ENCODE measurements at places on chromosomes 4 and X.
A peak's percentile ranks its signal among the peaks of the same experiment; 100 is the strongest.

DNA sequence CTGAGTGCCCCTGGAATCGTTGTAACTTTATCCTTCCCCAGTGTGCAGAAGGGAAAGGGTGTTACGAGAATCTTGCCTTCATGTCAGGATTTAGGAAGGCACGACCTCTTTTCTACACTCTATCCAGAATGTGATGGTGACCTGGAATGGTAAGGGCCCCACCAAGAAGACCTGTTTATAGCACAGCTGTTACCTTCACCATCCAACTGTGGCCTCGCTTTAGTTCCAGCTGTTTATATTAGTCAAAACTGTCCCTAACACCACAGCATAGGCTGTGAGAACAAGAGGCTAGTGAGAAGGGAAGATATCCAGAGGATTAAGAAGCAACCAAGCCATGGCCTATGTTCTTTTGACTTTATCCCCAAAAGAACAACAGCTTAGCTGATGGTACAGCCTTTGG lies 28.0 kb downstream of the ARX start:
- DNase-seq, result no peak

DNA sequence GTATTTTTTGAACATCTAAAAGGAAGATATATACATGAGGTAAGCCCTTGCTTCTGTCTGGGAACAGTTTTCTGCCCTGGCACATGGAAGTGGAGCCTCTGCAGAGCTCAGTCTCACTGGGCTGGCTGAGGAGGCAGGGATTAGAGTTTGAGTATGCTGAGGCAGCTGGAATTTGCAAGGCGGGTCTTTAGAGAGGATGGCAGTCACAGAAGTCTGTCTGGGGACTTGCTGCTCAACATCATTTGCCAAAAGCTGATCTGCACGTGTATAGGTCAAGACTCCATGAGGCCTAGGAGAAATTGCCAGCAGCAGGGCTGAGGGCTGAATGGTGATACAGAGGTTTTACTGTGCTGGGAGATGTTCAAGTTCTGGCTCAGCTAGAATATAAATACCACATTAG lies 163.6 kb upstream of the ANK2 start:
- no peak for DNase-seq

GRCh38 chrX:17032351-17032750 lies 85.9 kb downstream of the REPS2 start:
- DNase-seq, result no peak

DNA sequence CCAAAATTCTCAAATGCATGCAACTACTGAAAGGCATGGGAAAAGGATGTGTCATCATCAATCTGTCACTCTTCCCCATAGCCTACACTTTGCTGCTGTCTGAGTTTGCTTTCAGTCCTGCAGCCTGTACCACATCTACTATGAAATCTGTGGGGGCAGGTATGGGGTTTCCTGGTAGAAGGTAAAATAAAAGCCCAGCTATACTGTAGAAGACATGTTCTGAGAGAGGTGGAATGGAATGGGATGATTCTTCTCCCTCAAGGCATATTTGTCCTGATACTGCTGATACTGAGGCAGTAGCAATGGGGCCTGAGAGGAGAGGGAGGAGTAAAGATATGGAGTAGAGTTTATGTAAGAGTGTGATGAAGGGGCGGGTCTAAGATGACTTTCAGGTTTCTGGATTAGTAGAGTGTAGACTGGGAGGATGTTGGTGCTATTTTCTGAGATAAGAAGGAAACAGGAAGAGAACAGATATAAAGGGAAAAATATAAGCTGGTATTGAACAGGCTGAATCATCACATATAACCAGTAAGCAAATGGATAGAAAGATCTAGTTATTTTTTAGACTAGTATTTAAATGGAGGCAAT lies 38.7 kb upstream of the GYPA start:
- no peak for DNase-seq

- no peak for DNase-seq
Observed at GRCh38 chr4:36026348-36026880, 217.9 kb downstream of the ARAP2 start.

DNA sequence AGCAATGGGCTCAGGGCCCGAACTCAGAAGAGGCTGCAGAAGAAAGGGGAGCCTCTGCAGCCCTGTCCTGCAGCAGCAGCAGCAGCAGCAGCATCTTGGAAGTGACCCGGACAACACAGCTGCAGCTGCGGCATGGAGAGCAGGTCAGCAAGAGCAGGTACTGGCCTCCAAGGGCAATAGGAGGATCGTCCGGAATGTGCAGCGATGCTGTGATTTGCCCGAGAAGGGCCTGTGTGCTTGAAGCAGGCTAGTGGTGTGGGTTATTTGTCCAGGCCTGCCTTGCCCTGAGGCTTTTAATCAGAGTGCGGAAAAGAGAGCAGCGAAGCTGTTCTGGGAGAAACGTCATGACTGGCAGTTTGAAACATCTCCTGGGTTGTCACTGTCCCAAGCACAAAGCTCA lies 126.0 kb downstream of the F11 start:
- no peak for DNase-seq

GRCh38 chrX:15930585-15930984 lies 76.0 kb upstream of the AP1S2 start:
- peak; percentile 25 for DNase-seq

DNA sequence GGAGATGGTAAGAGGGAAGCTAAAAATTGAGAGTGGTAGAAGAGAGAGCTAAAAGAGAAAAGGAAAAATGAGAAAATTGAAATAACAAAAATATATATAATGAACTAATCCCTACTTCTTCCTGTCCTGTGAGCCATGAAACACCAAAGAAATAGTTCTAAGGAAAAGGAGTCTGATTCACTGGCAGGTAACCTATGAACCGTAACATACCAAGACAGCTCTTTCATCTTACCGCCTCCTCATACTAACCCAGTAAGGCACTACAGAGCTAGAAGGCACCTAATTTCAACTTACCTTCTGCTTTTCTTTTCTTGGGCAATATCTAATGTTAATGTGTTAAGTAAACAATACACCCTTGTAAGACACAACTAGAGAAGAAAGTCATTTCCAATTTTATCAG lies 297.7 kb upstream of the DIAPH2 start:
- DNase-seq, result no peak

- DNase-seq, result no peak
Observed at GRCh38 chrX:12026481-12026880, 111.8 kb upstream of the FRMPD4 start.

- no peak for DNase-seq
Observed at GRCh38 chr4:142236268-142236667, 599.9 kb downstream of the IL15 start.

DNA sequence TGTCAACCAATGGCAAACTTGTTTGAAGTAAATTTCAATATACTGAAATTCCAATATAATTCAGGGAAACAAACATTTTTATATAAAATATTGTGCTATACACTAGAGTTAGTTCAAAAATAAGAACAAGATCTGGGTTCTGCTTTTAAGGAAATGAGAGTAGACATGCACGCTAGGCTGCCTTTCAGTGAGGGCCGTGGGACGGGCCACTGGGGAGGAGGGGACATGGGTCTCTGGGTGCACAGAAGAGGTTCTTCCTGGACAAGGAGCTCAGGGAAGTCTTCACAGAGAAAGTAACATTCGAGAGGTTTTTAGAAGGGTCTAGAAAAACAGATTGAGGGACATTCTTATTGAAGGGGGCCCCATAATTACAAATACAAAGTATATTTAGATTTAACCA lies 64.4 kb downstream of the SHROOM3 start:
- DNase-seq, result no peak

DNA sequence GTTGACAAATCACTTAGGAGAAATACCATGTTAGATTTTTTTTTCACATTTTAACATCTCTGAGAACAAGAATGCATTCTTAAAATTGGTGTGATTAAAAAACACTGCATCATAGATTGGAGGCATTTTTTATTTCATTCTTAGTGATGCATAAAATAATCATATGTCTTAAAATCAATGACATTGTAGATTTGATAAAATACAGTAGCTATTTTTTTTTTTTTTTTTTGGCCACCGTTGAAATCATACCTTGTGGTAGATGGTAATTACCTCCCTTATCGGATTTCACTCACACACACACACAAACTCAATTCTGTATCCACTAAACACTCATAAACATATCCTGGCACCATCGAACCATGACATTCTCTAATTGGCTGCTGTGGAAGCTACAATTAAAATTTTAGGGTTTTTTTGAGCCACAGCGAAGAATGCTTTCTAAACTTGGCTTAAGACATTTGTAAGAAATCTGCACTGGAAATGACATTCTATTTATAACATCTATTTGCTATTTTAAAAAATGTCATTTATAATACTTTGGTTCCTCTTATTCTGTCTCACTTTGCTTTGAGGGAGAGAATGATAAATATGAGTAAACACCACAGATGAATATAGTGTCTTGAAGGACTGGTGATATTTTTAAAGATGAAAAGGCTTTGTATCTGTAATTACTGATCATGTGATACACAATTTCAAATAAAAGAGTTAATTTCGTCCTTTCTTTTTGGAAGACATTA lies 60.1 kb downstream of the CCSER1 start:
- no peak for DNase-seq

- DNase-seq, result peak; percentile 37
Observed at GRCh38 chr4:102625232-102625930, 124.2 kb downstream of the NFKB1 start.

Data from AG08396 (cell line).